ENCODE measurements at places on chromosomes 1 and 21.
A peak's percentile ranks its signal among the peaks of the same experiment; 100 is the strongest.

DNA sequence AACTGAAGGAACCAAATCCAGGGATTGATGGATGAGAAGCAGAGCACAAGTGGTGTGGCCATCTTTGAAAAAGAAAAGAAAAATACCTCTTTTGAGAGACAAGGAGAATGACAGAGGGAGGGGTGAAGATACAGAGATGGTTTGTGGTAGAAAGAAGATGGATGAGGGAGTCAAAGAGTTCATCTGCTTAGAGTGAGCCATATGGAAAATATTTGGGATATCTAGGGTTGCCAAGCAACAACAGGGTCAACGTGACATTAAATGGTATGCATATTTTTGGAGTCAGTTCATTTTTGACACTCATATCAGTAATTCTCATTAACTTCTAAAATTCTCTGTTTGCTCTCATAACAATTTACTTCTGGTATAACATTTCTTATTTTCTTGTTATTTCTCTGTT lies 50.7 kb downstream of the MACF1 start:
- DNase-seq = no peak

GRCh38 chr1:75174031-75174760 lies 40.0 kb downstream of the LHX8 start:
- DNase-seq = no peak

GRCh38 chr21:32554832-32555638 lies 30.3 kb downstream of the TCP10L start:
- no peak for DNase-seq

- no peak for DNase-seq
Observed at GRCh38 chr21:37737507-37737906, 178.8 kb downstream of the KCNJ6 start.

- DNase-seq = no peak
Observed at GRCh38 chr1:164433141-164433817, 125.7 kb upstream of the PBX1 start.

- no peak for DNase-seq
Observed at GRCh38 chr1:62276791-62277190, 42.4 kb downstream of the KANK4 start.

GRCh38 chr1:213984387-213985208 lies 3.2 kb upstream of the PROX1 start:
- no peak for DNase-seq

- DNase-seq = no peak
Observed at GRCh38 chr21:19603011-19603593, 1199.5 kb upstream of the TMPRSS15 start.

- DNase-seq = peak; percentile 35
Observed at GRCh38 chr1:228289996-228290881, 82.4 kb downstream of the OBSCN start.

- DNase-seq = no peak
Observed at GRCh38 chr1:246179401-246179800, 327.7 kb downstream of the SMYD3 start.

- no peak for DNase-seq
Observed at GRCh38 chr1:14739082-14739832, 140.8 kb downstream of the KAZN start.

- DNase-seq = no peak
Observed at GRCh38 chr1:172359491-172359999, 60.9 kb upstream of the C1orf105 start.

- peak; percentile 72 for DNase-seq
Observed at GRCh38 chr1:62407398-62408009, 29.3 kb upstream of the USP1 start.

DNA sequence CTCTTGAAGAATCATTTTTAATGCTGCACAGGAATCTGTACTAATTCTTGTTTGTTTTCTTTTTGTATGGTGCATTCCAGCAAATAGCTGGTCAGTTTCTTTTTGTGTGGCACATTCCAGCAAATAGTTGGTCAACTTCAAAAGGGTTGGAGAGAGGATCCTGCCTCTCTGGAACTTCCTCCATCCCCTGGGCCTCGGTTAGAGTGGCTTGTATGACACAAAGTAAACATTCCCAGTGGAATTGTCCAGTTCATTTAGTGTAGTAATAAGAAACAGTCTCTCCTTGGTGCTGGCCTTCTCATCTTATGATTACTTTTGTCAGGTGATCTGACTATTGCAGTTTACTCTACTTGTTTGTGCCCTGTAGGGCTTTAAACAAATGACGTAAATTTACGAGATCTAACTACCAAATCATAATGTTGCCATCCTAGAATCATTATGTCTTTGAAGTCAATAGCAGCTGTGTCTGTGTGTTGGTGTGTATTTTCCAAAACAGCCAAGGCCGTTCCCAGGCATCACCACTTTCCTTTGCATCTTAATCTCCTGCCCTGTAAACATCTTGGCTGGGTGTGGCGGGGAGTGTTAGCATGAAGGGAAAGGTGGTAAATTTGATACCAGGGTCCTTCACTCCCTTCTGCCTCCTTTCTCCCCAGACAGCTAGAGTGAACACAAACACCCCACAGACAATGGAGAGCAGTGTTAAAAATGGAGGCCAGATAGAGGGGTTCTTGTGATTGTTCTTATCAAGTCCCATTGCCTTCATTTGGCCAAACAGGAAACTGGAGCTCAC lies 77.9 kb downstream of the CDC7 start:
- no peak for DNase-seq

GRCh38 chr1:48898894-48899293 lies 122.2 kb upstream of the BEND5 start:
- no peak for DNase-seq

DNA sequence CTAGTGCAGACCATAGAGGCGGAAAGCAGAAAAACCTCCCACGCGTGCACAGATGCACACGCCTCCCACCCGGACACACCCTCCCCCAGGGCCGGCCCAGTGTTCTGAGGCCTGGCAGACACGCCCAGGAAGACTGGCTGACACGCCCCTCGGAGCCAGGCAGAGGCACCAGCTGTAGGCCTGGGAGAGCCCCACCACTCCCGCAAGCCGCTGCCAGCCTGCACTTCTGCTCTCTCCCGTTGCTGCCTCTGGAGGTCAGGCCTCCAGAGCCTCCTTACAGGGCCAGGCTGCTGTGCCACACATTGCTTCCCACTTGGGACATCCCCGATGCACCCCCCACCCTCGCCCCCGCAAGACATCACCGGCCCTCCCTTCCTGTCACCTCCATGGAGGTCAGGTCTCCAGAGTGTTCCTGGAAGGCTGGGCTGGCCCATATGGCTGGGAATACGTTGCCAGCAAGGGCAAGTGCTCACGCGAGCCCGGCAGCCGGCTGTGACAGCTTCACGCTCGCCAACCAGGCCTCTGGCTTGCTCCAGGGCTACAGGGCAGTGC lies 40.4 kb downstream of the CASZ1 start:
- DNase-seq = peak; percentile 68

- no peak for DNase-seq
Observed at GRCh38 chr1:204726478-204726877, 40.9 kb upstream of the LRRN2 start.

GRCh38 chr1:117370071-117370470 lies 2.8 kb downstream of the MAN1A2 start:
- DNase-seq = peak; percentile 10

- no peak for DNase-seq
Observed at GRCh38 chr1:64685217-64685616, 59.7 kb upstream of the RAVER2 start.

DNA sequence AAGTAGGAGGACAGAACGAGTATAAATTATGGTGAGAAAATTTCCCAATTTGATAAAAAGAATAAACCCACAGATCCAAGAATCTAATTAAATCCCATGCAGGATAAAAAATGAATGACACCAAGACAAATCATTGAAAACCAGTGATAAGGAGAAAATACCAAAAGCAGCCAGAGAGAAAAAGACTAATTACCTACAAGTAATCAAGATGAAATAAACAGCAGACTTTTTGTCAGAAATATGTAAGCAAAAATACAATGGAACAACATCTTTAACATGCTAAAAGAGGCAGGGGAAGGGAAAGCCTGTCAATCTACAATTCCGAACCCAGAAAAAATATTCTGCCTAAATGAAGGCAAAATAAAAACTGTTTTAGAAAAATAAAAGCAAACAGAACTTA lies 20.7 kb upstream of the CCN1 start:
- DNase-seq = no peak

DNA sequence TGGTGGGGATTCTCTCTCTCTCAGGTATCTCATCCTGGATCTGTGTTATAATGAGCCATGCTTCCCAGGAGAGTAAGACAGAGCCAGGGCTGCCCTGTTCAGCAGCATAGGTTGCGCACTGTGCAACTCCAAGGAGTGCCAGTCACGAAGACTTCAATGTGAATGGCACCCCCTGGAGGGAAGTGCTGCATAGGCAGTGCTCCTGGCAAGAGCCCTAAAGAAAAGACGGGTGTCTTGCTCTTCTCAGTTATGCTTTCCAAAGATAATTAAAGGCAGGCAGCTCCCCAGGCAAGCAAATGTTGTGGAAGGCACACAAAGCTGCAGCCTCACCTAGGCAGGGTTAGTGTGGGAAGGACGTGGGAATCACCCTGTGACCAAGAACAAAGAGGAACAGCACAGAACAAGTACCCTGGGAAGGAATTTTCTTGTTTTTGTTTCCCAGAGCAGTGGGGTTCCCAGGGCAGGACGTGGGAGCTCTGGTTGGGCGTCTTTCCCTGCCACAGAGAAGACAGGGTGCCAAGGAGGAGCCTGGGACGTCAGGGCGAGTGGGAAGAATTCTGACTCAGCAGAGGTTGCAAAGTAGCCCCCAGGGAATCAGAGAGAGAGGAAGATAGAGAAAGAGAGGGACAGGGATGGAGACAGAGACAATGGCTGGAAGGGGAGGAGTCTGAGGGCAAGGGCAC lies 120.9 kb downstream of the KCNN3 start:
- DNase-seq = peak; percentile 47

DNA sequence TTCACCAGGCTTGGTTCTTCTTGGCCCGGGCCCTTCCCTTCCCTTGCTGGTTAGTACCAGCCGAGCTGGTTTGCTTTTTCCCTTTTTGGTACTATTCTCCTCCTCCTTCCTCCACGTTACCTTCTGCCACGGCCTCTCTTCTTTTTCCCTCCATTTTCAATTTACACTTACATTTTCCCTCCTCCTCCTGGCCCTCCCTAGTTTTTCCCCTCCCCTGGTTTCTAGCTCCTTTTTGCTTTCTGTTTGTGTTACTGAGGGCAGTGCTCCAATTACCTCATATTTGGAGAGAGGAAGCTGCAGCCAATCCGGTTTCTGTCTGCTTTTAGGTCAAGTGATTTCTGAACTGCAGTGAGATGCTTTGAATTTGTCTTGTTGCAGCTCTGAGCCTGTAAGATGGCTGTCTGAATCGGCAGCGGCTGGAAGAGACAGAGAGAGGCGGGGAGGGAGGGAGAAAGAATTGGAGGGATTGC lies 63.7 kb downstream of the MACF1 start:
- no peak for DNase-seq

DNA sequence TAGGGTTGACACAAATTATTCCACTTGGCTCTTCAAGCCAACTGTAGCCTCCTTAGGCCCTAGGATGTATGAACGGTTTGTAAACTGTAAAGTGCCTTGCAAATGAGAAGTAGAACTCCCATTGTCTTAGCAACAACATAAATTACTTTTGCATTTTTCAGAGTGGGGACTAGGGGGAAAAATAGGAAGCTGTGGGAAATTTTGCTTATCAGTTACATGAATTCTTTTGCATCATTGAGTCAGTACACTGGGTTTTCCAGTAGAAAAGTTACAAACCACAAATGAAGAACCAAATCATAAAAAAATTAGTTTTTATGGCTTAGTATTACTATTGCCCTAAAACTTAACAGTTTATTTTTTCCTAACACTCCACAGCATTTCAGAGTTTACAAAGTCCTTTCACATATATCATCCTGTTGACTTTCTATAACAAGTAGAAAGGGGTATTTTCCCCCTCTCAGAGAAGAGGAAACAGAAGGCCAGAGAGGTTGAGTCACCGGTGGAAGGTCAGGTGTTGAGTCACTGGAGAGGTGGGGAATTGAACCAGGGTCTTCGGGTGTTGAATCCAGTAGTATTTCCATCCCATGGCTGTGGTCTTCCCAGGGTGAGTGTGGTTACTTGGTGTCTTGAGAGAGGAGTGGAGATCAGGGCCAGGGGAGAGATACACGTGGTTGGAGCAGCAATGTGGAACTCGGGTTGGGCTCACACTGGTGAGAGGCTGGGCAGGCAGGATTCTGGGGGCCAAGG lies 71.9 kb upstream of the USP24 start:
- DNase-seq = no peak

DNA sequence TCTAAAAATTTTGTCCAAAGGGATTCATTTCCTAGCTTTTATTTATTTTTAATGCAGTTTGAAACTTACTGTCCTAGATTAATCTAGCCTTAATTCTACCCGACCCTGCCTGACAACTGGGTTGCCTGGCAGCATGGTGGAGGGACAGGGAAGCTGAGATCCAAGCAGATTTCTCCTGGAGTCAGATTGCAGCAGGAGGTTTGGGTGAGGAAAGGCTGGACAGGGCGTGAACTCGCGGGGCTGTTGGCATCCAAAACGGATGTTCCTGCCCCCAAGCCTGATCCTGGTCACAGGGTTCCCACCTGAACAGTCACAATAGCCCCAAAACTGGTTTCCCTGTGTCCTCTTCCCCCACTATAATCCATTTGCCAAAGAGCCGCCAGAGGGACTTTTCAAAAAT lies 23.2 kb downstream of the TCEA3 start:
- DNase-seq = no peak

DNA sequence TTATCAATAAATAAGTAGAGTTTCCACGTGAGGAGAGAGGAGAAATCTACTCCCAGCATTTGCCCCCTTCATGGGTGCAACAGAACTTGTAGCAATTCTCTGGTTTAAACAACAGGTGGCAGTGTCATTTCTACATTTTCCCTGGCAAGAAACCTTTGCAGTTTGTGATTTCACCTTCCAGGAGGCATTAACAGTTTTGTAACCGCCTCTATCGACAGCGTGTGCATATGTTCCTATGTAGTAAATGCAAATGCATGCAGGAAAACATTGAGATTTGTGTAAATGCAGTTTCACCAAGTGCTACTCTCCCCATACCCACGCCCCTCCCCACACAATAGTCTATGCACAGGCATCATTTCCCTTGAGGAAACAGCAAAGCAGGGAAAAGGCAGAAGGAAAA lies 494.7 kb downstream of the SMYD3 start:
- DNase-seq = peak; percentile 62

- no peak for DNase-seq
Observed at GRCh38 chr21:14263879-14264278, 47.9 kb downstream of the RBM11 start.

DNA sequence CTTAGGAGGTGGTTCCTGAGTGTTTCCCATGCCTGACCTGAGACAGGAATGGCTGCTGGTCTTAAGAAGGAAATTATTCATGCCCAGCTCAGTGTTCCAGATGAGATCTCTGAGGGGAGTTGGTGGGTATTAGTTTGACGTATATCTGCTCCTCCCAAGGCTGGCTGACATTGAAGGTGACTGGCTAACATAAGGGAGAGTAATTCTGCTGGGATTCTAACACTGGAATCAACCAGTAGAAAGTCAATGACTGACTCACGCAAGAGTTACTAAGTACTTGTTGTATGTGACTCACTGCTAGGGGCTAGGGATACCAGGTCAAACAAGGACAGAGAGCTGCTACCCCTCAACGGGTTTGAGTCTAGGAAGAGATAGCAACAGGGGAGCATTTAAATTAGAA lies 177.3 kb downstream of the CACNA1E start:
- no peak for DNase-seq

- DNase-seq = no peak
Observed at GRCh38 chr21:20902511-20902910, 95.7 kb upstream of the NCAM2 start.
